Sigmoid colon (tissue), 7 donors: ENCODE measurements at places on chromosomes 3 and 15.
A peak's percentile ranks its signal among the peaks of the same experiment; 100 is the strongest.

- DNase-seq = peak; percentile 70
These were observed 68.3 kb downstream of the GALK2 start for GRCh38 chr15:49238342-49238741.

- DNase-seq = peak; percentile 56
These were observed 59.2 kb downstream of the SH3BP5 start for GRCh38 chr3:15273227-15273626.

DNA sequence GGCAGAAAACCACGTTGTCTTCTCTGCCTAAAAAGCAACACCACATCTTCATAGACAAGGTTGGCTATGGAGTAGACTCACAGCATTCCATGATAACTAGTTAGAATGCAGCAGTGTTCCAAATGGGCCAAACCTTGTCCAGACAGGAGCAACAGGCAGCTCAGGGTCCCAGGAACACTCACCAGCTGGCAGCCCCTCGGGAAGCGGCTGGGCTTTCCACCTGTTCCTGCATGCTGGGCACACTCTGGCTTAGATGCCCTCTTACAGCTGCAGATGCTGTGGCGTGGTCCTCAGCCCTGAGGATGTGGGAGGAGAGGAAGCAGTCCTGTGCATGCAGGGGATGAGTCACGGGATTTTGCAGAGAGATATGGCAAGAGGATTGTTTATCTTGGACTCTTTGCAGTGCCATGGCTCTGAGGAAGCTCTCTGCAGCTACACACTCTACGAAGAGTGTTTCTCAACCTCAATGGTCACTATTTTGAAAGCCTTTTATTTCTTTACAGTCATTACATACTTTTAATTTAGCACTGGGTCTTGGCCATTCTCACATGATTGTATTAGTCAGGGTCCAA is 11.3 kb downstream of the NRROS start:
- peak; percentile 76 for DNase-seq

- no peak for DNase-seq
These were observed 24.4 kb downstream of the IL5RA start for GRCh38 chr3:3085782-3086181.

GRCh38 chr3:189001559-189001958 is 170.2 kb upstream of the TPRG1 start:
- no peak for DNase-seq

- no peak for DNase-seq
These were observed 715.3 kb downstream of the NR2F2 start for GRCh38 chr15:97045666-97046421.

- DNase-seq = no peak
These were observed 104.4 kb downstream of the FMN1 start for GRCh38 chr15:33089878-33090757.

DNA sequence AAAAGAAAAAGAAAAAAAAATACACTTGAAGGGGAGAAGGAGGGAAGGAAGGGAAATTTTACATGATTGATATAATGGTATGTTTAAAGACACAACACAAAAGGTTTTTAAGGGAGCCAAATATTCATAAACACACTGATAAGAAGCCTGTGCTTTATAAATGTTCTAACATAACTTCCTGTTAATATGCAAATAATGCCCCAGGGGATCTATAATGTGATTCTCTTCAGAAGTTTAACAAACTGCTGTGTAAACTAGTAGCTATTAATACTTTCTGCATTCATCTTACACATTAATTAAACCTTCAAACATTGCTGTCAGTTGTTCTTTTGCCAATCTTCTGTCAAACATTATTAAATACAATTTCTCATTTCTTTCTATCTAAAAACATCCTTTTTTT is 231.6 kb downstream of the TJP1 start:
- no peak for DNase-seq

- no peak for DNase-seq
These were observed 31.1 kb downstream of the TNK2 start for GRCh38 chr3:195877136-195877715.

DNA sequence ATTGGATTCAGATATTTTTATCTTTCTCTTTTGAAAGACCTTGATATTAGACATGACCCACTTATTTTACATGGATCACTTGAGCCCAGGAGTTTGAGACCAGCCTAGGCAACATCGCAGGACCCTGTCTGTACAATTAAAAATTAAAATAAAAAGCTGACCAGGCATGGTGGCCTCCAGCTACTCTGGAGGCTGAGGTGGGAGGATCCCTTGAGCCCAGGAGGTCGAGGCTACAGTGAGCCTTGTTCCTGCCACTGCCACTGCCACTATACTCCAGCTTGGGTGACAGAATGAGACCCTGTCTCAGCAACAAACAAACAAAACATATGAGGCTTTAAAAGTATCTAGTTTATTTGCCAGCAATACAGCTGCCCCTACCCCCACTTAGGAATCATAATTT is 1.6 kb downstream of the RNF7 start:
- no peak for DNase-seq

DNA sequence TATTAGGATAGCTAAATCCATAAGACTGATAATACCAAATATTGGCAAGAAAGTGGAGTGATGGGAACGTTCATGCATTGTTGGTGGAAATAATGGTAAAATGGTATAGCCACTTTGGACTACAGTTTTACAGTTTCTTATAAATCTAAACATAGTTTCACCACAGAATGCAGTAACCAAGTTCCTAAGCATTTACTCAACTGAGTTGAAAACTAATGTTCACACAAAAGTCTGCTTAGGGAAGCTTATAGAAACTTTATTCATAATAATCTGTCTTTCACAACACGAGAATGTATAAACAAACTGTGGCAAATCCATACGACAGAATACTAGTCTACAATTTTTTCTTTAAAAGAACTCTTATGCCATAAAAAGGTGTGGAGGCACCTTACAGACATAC is 969.3 kb downstream of the FHIT start:
- no peak for DNase-seq

DNA sequence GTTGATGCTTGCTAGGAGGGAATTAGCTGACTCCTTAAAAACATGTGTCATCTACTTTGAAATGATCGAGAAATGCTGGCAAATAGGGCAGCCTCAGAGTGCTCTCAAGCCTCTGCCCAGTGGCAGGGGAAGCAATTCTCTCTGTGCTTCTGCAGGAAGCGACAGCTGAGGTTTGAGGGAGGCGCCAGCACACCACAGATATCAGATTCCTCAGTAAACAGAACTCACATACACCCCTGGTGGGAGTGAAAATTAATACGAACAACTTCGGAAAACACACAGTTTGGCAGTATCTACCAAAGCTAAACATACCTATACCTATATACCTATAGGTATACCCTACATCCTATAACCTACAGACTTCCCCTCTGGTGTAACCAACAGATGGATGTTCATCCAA is 61.3 kb downstream of the NSMCE3 start:
- no peak for DNase-seq

DNA sequence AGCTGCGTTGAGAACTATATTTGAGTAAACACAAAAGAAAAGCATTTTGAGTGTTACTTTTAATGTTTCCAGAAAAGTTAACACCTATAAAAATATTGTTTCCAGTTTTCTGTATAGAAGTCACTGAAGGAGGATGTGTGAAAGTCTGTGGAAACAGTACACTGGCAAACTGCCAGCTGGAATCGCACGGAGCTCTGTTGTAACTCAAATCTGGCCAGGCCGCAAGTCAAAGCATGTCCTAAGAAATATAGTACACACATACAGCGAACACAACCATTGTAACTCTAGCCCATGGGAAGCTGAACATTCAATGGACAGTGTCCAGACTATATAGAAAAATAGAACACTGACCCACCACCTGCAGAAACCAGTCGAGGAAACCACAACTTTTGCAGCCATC is 657.2 kb downstream of the FHIT start:
- peak; percentile 91 for DNase-seq

GRCh38 chr15:95604634-95605036 is 725.9 kb upstream of the NR2F2 start:
- no peak for DNase-seq

- no peak for DNase-seq
These were observed 7.7 kb downstream of the SLCO3A1 start for GRCh38 chr15:91861223-91861622.

DNA sequence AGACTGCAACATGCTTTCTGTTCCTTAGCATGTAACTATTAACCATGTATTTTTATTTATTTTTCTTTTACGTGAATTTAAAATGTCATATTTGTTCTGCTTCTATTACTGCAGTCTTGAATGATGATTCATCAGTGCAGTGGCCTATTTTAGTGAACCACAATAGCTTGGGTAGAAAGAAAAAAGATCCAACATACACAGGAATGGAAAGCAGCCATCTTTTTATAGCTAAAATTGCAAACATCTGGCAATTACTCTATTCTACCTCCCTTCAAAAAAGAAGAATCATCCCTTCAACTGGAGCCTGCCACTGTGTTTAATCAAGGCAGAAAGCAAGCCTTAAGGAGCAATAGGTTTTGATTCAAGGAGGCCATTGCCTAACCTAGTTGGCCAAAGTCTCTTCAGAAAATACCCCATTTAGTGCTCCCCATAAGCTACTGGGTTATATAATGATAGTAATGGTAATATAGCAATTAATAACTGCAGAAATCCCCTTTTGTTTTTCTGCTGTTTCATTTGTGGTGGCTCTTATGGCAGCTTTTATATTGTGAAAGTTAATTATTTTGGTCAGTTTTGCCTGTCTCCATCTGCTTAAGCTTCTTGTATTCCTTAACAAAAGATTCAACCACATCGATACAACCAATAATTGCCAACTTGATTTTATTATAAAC is 267.3 kb downstream of the LPP start:
- DNase-seq = no peak

GRCh38 chr15:36921484-36922091 is 178.8 kb downstream of the MEIS2 start:
- no peak for DNase-seq

DNA sequence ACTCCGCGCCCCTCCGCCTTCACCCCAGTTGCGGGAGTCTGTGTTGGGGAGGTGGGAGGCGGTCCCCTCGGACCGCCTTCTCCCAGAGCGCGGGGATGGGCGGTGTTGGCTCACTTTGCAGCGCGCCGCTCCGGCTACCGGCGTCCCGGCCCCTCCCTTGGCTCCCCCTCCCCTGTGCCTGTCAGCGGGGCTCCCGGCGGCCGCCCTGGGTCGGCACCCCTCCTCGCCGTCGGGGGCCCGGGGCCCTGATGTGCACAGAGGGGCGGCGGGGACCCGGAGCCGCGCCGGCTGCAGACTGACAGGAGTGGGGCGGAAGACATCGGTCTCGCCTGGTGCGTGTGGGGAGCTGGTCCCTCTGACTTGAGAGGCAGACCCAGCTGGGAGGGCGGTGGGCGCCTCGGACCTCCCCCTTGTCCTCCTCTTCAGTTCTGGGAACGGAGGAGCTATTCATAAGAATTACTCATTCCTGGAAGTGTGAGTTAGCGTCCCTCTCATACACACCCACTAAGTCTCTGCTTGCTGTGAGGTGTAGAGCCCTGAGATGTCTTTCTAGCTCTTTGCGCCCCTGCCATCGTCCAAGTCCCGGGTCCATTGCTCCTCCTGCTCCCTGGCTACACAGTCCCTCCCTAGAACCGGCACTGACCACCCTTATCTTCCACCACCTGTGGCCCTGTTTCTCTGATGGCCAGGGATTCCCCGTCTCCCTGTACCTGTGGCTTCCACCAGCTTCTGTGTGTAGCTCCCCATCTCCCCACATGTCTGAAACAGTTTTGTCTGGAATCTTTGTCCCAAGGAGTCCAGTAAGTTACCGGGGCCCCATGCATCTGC is 42.3 kb upstream of the ROPN1 start:
- DNase-seq = no peak

- DNase-seq = peak; percentile 70
These were observed 89.5 kb upstream of the UBE2E2 start for GRCh38 chr3:23113455-23114171.

- DNase-seq = no peak
These were observed 99.6 kb downstream of the ABI3BP start for GRCh38 chr3:100893590-100893989.

DNA sequence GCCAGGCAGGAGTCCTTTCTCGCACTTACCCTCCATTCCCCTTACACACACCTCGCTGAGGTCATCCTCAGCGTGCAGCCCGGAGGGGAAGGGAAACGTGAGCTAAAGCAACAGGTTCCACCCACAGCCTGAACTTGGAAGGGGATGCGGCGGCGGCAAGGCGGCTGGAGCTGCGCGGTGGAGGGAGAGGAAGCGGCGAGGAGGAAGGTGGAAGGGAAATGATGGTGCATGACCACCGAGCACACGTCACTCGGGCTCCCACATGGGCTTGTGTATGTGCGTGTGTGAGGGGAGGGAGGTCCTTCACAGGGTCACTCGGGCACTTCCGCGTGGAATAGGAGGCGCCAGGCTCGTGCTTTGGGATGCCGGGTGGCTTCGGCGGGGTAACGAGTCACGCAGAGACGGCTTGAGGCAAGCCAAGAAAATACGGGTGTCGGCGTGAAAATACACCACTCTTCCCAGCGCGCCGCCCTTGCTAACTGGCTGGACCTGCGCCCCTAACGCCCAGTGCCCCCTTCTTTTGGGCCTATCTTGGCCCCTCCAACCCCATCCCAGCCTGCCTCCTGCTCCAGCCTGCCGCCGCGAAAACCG is 225.5 kb upstream of the IL12A start:
- peak; percentile 92 for DNase-seq

- no peak for DNase-seq
These were observed 67.1 kb upstream of the ROBO2 start for GRCh38 chr3:76972624-76973296.

GRCh38 chr3:27679691-27680090 is 42.4 kb downstream of the EOMES start:
- no peak for DNase-seq

DNA sequence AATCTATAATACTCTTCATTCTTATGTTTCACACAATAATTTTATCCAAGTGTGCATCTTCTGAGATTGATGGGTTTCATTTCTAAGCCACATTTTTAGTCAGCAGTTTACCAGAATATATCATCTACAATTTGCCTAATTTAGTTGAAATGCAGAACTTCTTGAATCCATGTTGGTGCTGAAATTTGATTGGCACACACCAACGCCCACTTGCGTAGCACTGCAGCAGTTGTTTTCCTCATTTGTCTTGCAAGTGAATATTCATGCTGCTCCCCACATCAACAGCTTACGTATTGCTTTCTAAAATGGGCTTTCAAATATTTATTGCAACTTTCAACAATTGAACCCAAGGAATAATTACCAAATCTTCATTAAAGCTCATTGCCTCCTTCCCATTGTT is 87.8 kb upstream of the CTDSPL start:
- no peak for DNase-seq

DNA sequence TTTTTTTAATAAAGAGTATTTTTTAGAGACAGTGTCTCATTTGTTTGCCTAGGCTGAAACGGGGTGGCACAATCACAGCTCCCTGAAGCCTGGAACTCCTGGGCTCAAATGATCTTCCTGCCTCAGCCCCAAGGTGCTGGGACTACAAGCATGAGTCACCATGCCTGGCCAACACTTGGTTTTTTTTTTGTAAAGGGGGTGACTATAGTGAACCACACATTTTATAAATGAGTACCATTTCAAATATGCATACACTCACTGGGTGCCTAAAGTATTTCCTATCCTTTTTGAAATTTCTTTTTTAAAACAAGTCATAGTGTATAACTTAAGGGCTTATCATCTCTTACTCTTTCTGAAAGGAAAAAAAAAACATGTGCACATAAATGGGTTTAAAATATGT is 325.2 kb upstream of the MEIS2 start:
- DNase-seq = no peak

GRCh38 chr15:76994971-76995945 is at the start of gene PSTPIP1:
Gene PSTPIP1 (plus strand): TSS chr15:76995126. CDS start chr15:76995574, 448 bp downstream.
- peak; percentile 68 for DNase-seq
